ENCODE measurements at places on chromosomes 4 and X. TPM values are rescaled to one million over a fixed set of nuclear protein-coding genes. Genes with fewer than 3 reads are reported as not detected.
A peak's percentile ranks its signal among the peaks of the same experiment; 100 is the strongest.

The HELQ gene
- 18.3 TPM for polyA plus RNA-seq

DNA sequence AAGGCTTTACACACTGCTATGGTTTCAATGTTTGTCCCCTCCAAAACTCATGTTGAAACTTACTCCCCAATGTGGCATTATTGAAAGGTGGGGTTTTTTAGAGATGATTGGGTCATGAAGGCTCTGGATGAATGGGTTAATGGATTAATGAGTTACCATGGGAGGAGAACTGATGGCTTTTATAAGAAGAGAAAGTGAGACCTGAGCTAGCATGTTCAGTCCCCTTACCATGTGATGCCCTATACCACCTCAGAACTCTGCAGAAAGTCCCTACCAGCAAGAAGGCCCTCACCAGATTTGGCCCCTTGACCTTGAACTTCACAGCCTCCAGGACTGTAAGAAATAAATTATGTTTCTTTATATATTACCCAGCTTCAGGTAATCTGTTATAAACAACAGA lies 68.9 kb upstream of the CAPN6 start:
- no peak for DNase-seq

- no peak for DNase-seq
Observed at GRCh38 chr4:158125310-158125709, 47.5 kb downstream of the GASK1B start.

- DNase-seq, result no peak
Observed at GRCh38 chrX:114097427-114097826, 486.5 kb upstream of the HTR2C start.

DNA sequence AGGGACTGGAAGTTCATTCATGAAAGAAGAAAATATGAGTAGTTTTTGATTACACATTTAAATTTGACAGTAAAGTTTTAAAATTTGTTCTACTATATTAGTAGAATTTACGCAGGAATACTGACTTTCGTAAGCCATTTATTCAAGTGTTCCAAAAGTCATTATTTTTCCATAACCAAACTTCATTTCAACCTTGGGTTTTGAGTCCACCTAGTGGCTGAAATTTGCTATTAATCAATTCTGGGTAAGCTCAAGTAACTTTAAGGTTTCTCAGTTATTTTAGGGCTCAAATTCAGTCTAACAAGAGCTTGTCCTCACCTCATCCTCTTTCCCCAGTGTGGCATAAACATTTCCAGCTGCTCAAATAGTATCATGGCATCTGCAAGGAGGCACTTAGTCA lies 175.4 kb downstream of the SH3BGRL start:
- peak; percentile 26 for DNase-seq

GRCh38 chr4:137892134-137892533 lies 350.0 kb downstream of the SLC7A11 start:
- no peak for DNase-seq

GRCh38 chr4:110442309-110442708 lies 33.6 kb upstream of the ENPEP start:
- no peak for DNase-seq

- DNase-seq, result no peak
Observed at GRCh38 chrX:153623310-153624029, 23.5 kb upstream of the DUSP9 start.

The ZNF157 gene
- 0.16 TPM for polyA plus RNA-seq

GRCh38 chrX:93985344-93986307 lies 311.6 kb downstream of the FAM133A start:
- DNase-seq, result no peak

All from muscle of arm (tissue), 14 donors.